Inflammatory macrophage treated with lipopolysaccharide for 4 hours (primary cell): ENCODE measurements at places on chromosomes 7 and 10.

- no peak for DNase-seq
Observed at GRCh38 chr10:112409755-112410154, 35.8 kb downstream of the ACSL5 start.

GRCh38 chr10:12749760-12750478 is 251.6 kb downstream of the CCDC3 start:
- no peak for DNase-seq

DNA sequence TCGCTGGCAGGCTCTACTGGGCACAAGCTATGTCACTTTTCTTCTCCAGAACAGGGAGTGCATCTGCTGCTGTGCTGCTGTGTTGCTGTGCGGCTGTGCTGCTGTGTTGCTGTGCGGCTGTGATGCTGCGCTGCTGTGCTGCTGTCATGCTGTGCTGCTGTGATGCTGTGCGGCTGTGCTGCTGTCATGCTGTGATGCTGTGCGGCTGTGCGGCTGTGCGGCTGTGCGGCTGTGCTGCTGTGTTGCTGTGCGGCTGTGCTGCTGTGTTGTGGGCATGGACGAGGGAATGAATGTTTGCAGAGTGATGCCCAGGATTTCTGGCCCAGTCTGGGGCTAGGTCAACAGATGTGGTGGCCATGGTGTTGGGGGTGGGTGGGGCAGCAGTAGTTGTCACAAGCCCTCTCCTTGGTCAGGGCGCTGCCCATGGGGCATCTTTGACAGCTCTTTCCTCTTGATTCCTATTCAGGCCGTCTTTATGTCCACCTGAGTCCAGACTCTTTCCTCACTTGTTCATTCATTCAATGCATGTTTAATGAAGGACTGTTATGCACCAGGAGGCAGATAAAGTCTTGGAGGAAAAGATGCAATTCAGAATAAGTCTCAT is 55.6 kb downstream of the C10orf120 start:
- DNase-seq: no peak

- no peak for DNase-seq
Observed at GRCh38 chr7:106100863-106101629, 11.1 kb downstream of the SYPL1 start.

- no peak for DNase-seq
Observed at GRCh38 chr7:17617380-17617779, 318.9 kb downstream of the AHR start.

GRCh38 chr7:141575164-141575563 is 24.0 kb downstream of the AGK start:
- no peak for DNase-seq

GRCh38 chr10:11724938-11725776 is 17.0 kb upstream of the ECHDC3 start:
- DNase-seq: peak; percentile 69

DNA sequence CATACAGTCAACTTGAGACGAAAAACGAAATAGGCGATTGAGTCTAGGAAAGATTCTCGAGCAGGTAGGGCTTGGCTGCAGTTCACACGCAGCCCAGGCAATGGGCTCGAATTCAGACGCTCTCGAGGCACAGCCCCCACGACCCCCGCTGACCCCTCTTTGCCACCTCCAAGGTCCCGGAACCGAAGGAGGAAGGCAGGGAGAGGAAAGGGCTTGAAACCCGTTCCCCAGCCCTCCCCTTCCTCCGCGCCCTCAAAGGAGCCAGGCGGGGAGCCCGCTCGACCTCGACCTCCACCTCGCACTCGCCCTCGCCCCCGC is 441 bp downstream of the CCDC186 start:
- no peak for DNase-seq

GRCh38 chr7:130937830-130938229 is 203.8 kb upstream of the KLF14 start:
- DNase-seq: no peak

- DNase-seq: no peak
Observed at GRCh38 chr10:5538892-5539651, 14.3 kb downstream of the CALML3 start.

- DNase-seq: no peak
Observed at GRCh38 chr7:143042790-143043271, 9.3 kb upstream of the OR6V1 start.

GRCh38 chr7:5694912-5695726 is 86.3 kb downstream of the RNF216 start:
- peak; percentile 53 for DNase-seq
